Stimulated activated CD8-positive, alpha-beta memory T cell treated with anti-CD3 and anti-CD28 coated beads, Interleukin-7, amount 100 ng/mL, for 24 hours (primary cell): ENCODE measurements at places on chromosomes 16 and 17.

- no peak for DNase-seq
These were observed 2.1 kb upstream of the CA4 start for GRCh38 chr17:60147553-60148223.

DNA sequence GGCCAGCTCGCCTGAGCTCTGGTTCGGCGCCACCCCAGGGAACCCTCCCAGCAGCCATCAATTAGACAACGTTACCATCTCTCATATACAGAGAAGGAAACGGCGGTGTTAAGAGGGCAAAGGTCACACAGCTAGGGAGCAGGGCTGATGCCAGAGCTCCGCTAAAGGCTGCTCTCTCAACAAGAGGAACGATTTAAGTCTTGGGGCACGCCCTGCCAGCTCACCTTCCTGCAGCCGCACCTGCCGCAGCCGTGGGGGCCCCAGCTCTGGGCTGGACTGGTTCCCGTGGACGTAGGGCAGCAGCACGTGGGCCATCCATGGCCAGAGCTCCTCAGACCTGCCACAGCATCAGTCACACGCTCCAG lies 43.5 kb downstream of the PKD1 start:
- no peak for DNase-seq

DNA sequence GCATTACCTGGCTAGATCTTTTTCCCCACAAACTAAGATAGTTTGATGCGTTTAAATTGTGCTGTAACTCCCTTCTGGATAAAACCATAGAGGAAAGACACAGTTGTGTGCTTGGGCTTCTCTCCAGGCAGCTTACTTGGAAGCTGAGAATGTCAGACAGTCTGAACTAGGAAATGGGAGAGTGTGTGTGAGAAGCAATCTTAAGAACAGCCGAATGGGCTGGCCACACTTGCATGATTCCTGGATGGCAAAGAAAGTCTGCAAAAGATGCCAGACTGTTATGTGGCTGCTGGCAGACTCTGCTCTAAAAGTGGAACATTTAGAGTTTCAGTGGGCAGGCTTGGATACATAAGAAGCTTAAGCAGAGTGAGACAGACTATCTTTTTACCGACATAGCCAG lies 384.3 kb upstream of the PSMD7 start:
- DNase-seq = no peak

DNA sequence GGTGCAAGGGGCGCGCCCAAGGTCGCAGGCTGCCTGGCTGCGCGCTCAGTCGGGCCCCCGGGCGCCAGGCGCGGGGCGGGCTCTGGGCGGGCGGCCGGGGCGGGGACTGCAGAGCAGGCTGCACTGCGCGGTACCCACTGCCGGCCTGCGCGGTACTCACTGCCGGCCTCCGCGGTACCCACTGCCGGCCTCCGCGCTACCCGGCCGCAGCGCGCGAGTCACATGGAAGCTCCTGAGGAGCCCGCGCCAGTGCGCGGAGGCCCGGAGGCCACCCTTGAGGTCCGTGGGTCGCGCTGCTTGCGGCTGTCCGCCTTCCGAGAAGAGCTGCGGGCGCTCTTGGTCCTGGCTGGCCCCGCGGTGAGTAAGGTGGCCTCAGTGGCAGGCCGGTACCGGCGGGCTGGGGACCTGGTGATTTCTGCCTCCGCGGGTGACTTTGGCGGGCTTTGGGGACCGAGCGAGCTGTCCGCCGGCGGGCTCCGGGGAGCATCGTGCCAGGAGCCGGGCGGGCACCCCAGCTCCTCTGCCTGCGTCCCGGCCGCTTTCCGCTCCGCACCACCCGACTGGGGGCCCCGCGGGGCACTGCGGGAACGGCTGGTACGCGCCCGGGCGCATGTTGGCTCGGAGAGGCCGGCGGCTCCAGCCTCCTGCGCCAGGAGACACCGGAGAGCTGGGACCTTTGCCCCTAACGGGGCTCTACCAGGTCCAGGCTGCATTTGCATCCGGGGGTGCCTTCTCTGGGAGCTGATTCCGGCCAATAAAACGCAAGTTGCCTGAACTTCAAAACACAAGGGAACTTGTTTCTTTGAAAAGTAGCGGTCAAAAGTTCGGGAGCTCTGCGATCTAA lies at the start of gene SLC47A1:
Gene SLC47A1 (plus strand): TSS at position 137 of the 844 bp plus-strand sequence. CDS start 86 bp downstream, at position 223.
- DNase-seq = no peak

- DNase-seq = no peak
These were observed 210.3 kb downstream of the SNX29 start for GRCh38 chr16:12186774-12187335.

DNA sequence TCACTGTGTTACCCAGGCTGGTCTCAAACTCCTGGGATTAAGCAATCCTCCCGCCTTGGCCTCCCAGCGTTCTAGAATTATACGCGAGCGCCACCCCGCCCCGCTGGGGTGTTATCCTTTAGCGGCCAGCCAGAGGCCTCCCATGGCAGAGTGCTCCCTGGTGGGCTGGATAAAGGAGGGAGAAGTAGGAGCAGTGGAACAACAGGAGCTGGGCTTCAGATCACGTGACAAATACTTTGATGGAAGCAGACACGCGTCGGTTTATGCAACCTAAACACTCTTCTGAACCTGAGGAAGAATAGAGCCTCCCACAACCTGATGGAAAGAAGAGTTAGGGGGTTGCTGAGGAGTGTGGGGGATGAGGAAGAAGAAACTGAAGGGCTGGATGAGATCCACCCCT lies 2114.0 kb downstream of the TP53TG3F start:
- no peak for DNase-seq

DNA sequence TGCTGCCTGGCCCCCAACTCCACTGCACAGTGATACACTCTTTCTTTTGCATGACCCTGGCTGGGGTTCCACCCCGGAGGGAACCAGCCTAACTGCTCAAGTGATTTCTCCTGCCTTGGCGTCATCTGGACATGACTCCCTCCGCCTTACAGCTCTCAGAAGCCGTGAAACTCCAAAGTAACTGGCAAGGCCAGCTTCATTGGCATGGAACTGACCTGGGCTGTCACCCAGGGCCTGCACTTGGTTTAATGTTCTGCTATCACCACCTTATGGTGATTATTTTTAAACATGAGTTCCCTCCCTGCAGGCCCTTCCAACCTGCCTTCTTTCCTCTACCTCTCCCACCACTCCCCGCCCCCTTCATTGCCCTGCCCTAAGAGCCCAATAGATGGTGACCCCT lies 139.7 kb upstream of the CDH5 start:
- no peak for DNase-seq

DNA sequence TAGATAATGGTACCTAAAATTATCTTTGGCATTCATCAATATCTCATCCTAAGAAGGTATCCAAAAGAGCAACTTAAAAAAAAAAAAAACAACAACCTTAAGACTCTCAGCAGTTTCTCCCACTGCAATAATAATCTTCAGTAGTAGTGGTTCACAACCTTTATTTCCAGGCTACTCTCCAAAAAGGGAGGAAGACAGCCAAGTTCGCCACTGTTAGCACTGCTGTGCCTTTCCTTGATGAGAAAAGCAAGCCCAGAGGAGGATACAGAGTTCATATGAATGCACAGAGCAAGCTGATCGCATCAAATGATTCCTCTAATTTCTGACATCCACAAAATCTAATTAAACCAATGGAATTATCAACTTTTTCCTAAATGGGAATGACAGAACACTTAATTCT lies 199.4 kb downstream of the AATF start:
- no peak for DNase-seq

DNA sequence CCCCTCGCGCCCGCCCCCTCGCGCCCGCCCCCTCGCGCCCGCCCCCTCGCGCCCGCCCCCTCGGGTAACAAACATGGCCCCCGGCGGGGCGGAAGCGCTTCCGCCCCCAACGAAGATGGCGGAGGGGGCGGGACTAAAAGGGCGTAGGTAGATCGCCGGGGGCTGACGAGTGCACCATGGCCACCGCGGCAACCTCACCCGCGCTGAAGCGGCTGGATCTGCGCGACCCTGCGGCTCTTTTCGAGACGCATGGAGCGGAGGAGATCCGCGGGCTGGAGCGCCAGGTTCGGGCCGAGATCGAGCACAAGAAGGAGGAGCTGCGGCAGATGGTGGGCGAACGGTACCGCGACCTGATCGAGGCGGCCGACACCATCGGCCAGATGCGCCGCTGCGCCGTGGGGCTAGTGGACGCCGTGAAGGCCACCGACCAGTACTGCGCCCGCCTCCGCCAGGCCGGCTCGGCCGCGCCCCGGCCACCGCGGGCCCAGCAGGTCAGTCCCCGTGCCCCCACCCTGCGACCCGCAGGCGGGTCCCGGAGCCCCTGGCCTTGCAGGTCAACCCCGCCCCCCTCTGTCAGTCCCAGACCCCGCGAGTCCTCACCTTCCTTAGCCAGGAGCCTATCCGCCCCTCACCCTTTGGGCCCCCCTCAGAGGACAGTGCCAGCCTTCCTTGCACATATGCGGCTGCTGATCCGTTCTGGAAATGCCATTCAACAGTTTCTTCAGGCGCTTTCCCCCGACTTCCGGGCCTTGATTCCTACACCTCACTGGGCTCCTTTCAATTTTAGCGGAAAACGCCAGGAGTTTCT lies at the start of gene COG1:
Gene COG1 (plus strand): TSS at position 162 of the 808 bp plus-strand sequence. CDS start 15 bp downstream, at position 177.
- DNase-seq = peak; percentile 76

GRCh38 chr17:78159575-78160158 lies 8.7 kb upstream of the SYNGR2 start:
- no peak for DNase-seq

GRCh38 chr16:54928016-54928356 lies 2.7 kb upstream of the IRX5 start:
- no peak for DNase-seq

- DNase-seq = no peak
These were observed 13.5 kb downstream of the ACSF3 start for GRCh38 chr16:89107203-89107582.

GRCh38 chr17:16081507-16082087 lies 82.0 kb downstream of the TTC19 start:
- DNase-seq = no peak

GRCh38 chr17:17067257-17067656 lies 25.0 kb downstream of the MPRIP start:
- no peak for DNase-seq

GRCh38 chr16:19169082-19169639 lies 1.1 kb downstream of the SYT17 start:
- DNase-seq = no peak

- DNase-seq = no peak
These were observed 27.7 kb downstream of the SRL start for GRCh38 chr16:4214215-4214621.

- no peak for DNase-seq
These were observed 78.5 kb downstream of the WWOX start for GRCh38 chr16:78177987-78178386.

- no peak for DNase-seq
These were observed 40.4 kb downstream of the NXPH3 start for GRCh38 chr17:49616086-49616485.

- no peak for DNase-seq
These were observed 80.2 kb downstream of the BRIP1 start for GRCh38 chr17:61783120-61783519.

DNA sequence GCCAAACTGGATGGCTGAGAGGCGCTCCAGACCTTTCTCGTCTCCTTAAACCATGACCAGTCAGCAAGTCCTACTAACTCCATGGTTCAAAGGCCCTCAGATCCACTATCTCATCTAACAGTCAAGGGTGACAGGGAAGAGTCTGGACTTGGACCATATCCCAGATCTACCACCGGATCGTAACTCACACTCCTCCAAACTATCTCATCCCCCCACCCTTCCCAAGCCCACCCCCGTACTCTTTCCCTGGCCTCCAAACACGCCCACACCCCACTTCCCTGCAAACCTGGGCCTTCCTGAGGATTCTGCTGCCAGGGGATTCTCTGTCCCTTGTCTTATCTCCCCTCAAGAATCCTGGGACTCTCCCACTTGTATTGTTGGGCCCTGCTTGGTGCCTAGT lies 5.1 kb downstream of the CDIP1 start:
- no peak for DNase-seq

GRCh38 chr16:73891129-73891542 lies 405.5 kb upstream of the PSMD7 start:
- DNase-seq = no peak

GRCh38 chr16:10297341-10298006 lies 88.4 kb upstream of the ATF7IP2 start:
- no peak for DNase-seq

DNA sequence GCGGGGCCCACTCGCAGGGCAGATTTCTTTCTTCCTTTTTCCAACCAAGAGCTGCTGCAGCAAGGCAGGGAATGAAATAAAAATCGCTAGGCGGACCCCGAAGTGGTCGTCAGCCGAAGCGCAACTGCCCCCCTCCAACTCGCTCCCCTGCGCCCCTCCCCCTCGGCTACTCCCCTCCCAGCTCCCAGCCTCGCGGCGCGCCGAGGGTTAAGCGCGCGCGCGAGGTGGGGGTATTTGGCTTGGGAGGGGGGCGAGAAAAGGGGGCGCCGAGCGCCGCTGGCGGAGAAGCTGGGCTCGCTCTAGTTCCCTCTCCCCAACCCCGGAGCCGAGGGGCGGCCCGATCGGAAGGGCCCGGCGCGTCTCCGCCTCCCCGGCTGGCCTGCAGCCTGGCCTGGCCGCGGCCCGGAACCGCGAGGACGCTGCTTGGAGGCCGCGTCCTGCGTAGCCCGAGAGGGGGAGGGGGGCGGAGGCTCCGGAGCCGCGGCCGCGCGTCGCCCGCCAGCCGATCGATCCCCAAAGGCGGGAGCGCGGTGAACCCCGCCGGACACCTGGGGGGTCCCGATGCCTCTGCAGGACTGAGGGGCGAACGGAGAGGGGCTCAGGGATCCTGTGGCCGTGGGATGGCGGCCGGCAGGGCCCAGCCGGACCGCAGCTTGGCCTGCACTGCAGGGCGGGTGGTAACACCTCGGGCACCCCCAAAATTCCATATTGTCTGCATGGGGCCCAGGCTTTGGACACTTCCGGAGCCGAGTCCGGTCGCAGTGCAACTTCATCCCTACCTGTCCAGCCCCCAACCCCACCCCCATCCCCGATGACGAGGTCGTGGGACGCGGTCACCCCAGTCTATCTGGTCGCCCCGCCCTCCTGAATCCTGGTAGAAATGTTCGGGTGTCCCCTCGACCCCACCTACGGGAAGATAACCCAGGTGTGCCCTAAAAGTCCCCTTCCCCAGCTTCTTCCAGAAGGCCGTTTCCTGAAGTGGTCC lies 4.9 kb upstream of the CBX4 start:
- no peak for DNase-seq

DNA sequence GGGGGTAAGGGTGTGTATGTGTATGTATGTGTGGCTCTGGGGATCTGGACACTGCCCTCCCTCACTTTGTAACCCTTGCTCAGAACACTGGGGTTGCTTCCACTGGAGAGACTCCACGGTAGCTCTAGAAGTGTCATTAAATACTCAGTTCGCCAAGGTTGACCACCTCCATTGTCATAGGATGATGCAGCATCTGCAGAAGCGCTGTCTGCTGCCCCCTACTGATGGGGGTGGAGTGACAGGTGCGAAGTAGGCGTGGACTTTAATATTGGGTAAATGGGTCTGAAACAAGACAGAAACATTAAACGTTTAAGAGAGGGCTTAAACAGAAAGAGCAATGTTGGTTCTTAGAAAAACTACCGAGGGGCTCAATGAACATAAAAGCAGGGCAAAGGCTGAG lies 35.5 kb upstream of the STAC2 start:
- DNase-seq = no peak

- DNase-seq = no peak
These were observed 14.0 kb upstream of the MTMR4 start for GRCh38 chr17:58528443-58528842.

DNA sequence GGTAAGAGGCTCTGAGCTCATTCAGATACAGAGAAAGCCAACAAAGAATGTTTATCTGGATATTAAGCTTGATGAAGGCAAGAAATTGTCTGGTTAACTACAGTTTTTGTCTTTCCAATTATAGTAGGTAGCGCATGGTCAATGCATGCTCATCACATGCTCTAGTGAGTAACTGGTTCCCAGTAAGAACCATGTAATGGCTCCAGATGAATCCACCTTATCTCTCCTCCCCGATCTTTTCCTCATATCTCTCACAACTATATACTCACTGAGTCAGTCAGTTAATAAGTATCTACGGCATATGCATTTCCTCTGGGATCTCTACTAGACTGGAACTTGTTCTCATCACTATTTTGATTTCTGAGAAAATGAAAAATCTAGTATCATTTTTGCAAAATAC lies 340.7 kb upstream of the DYNLRB2 start:
- no peak for DNase-seq
